Head of caudate nucleus (tissue), 42 donors: ENCODE measurements at places on chromosomes 2 and 18.

DNA sequence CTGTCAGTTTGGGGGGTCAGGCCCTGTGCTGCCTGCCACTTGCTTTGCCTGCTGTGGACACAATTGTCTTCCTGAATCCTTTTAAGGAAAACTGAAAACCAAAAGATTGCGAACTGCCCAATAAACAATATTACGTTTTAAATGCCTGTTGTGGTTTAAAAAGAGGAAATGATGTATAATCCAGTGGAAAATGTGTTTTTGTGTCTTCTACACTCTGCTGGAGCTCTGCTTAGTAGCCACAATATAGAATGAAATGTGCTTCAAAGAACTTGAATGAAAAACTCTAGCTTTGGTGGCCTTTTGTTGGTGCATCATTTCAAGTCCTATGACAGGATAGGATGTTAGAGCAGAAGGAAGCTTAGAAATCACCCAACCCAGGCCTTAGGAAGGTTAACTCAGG, 23.2 kb upstream of the CABYR start:
- no peak for DNase-seq

GRCh38 chr2:101412092-101412694, 24.9 kb upstream of the CREG2 start:
- no peak for DNase-seq

DNA sequence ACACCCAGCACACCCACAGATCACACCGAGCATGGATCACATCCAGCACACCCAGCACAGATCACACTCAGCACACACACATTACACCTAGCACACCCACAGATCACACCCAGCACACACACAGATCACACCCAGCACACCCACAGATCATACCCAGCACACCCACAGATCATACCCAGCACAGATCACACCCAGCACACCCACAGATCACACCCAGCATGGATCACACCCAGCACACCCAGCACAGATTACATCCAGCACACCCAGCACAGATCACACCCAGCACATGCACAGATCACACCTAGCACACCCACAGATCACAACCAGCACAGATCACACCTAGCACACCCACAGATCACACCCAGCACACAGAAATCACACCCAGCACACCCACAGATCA, 118.6 kb downstream of the DYSF start:
- no peak for DNase-seq

GRCh38 chr2:64649013-64649484, 4.7 kb downstream of the SERTAD2 start:
- no peak for DNase-seq

DNA sequence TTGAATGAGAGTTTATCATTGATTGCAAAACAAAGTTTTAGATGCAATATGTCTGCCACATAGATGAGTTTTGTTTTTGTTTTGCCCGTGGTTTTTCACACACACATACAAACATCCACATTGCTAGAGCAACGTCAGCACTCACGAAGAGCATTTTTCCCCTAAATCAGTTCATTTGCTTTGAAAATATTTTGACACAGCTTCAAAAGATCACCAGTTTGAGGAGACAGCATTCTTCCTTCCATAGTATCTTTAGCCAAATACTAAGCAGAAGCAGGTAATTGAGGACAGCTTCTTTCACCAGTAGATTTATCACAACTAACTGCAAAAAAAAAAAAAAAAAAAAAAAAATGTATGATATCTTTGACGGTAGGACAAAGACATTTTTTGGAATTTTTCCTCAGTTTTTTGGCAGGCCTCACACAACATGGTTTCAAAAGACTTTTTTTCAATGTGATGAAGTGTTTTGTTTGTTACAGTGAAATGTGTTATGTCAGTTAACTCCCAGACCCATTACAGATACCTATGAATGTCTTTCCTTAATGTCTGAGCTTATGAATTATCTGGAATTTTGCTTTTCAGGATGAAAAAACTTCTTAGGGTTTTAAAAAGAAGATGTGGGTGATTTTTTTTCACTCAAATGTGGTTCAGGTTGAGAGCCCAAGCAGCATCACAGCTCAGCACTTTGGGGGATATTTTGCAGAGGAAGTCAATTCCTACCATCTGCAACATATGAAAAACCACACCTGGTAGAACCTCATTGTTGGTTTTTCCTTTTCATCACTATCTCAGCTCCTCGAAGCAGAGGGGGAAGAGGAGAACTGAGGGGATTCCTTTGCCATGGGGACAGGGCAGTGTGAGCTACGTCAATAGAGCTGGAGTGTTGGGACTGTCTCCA, 31.6 kb downstream of the AOX1 start:
- no peak for DNase-seq

GRCh38 chr2:98795891-98796676, 65.2 kb upstream of the MGAT4A start:
- no peak for DNase-seq

DNA sequence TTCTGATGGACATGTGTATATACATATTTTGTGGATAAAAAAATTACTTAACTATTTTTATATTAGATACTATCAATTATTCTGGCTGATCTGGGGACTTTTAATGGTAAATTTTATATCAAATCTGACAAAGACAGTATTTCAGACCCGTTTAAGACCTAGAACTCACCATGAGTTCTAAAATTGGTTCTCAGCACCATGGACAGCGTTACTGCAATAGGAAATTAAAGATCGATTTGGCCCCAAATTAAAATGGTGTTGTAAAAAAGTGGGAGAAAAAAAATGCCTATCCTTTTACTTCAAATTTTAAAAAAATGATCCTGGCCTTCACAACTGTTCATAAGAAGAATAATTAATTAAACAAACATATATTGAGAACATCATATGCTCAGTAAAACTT, 919 bp upstream of the SCN2A start:
- DNase-seq, result no peak

GRCh38 chr2:26838121-26838906, 9.6 kb upstream of the DPYSL5 start:
- DNase-seq, result no peak

DNA sequence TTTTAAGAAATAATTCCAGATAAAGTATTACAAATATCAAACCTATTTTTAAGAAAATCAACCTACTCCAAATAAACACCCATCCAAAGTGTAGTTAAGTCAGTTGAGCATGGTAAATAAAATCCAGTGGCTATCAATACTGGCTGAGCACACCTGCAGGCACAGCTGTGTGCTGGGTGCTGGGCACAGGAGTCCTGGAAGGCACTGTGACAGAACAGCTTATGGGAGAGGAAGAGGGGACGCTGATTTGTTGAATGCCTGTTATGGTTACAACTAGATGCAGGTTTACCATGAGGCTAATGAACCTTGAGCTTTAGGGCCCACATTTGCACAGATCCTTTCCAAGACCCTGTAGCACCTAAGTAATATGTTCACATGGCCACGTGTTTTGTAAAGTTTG, 202.7 kb downstream of the MTX2 start:
- DNase-seq, result no peak

- no peak for DNase-seq
These were observed 13.7 kb upstream of the FOSL2 start for GRCh38 chr2:28378679-28379584.

DNA sequence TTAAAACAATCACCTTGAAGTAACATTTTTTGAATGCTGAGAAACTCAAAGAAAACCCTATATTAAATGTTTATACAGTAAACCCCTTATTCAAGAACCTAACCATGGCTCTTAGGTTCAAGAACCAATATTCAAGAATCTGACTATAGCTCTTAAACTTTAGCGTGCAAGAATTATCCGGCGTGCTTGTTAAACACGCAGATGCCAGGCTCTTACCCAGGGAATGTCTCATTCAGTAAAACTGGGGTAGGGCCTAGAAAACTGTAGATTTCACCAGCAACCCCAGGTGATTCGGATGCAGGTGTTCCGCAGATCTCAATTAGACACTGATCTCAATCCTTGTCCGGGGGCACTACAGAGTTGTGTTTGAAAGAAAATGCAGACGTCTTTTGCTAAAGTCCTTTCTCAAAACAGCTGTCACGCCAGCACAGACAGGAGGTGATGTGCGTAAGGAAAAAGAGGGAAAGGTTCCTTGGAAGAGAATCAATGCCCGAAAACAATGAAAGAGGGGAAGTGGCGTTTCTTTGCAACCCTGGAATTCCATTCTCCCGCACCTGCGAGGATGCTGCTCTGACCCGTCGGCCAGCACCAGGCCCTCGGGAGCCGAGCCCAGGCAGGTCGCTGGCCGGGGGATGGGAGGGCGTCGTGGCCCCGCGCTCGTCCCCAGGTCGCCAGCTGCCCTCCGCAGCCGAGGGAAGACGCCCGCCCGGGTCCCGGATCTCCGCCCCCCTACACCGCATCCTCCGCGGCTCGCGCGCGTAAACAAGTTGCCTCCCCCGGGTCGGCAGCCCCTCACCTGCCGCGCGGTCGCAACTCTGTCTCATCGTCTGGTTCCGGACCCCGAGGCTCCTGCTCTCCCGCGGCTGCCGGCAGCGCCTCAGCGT, 851 bp downstream of the EIF2AK3 start:
- peak; percentile 21 for DNase-seq

- no peak for DNase-seq
These were observed 5.7 kb upstream of the PTPRN start for GRCh38 chr2:219314804-219315468.

GRCh38 chr2:130728007-130728454, 839 bp upstream of the GPR148 start:
- no peak for DNase-seq

DNA sequence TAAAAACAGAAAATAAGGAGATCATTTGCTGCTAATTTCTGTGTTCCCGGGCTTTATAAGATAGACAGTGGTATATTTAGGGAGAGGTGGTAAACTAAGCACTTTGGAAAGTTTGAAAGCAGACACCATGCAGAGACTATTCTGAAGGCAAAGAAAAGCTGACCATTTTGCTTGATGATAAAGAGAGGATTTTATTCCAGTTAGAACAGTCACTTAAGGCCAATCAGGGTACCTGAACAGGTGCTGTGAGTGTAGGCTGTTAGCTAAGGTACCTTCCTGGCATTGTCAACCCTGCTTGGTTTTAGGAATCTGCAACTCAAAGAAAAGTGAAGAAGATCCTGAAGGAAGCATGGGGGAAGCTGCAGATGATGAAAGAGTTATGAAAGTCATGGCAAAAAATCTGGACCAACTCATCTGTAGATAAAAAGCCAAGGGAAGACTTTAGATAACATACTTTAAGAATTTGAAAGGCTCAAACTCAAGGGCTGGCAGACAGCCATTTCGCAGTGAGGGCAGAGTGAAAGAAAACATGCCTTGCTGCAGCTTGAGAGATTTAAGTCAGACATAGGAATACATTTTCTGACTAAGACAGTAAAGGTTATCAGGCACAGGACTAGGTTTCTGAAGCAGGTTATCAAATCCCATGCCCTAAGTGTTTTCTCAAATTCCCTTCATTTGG, 80.1 kb upstream of the ARL5A start:
- no peak for DNase-seq

- DNase-seq, result no peak
These were observed 7.7 kb downstream of the IGFBP5 start for GRCh38 chr2:216687646-216688045.

DNA sequence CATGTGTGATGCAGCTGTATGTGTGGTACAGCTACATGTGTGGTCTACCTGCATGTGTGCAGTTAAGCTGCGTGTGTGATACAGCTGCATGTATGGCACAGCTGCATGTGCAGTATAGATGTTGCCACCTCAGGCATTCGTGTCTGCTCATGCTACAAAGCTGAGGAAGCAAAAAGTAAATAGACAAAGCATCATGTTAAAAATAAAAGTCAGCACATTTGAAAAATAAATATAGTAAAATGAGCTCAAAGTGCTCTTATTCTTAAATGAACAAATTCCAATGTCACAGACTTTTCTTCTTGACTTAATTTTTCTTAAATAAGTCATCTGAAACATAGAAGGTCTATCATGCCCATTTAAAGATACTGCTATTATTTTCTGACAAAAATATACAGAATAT, 519.3 kb upstream of the SOX11 start:
- no peak for DNase-seq

- DNase-seq, result peak; percentile 38
These were observed 13.9 kb upstream of the SLC1A4 start for GRCh38 chr2:64975232-64975821.

- DNase-seq, result no peak
These were observed 21.5 kb upstream of the MFSD2B start for GRCh38 chr2:23988371-23988770.

DNA sequence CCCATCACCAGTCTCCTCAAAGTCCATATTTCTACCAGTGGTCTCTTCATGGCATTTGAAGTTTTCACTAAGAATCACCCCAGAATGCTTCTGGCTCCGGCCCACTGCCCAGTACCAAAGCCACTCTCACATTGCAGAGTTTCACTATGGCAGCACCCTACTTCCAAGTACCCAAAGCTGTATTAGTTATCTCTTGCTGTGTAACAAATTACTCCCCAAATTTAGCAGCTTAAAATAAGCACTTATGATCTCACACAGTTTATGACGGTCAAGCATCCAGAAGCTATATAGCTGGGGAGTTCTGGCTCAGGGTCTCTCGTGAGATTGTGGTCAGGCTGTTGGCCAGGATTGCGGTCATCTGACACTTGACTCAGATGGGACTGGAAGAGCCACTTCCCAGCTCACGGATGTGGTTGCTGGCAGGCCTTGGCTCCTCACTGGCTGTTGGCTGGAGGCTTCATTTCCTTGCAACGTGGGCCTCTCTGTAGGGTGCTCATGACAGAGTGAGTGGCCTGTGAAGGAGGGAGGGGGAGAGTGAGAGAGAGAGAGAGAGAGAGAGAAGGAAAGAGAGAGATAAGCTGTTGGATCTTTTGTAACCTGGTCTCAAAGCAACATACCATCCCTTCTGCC, 189.5 kb downstream of the CTIF start:
- no peak for DNase-seq

DNA sequence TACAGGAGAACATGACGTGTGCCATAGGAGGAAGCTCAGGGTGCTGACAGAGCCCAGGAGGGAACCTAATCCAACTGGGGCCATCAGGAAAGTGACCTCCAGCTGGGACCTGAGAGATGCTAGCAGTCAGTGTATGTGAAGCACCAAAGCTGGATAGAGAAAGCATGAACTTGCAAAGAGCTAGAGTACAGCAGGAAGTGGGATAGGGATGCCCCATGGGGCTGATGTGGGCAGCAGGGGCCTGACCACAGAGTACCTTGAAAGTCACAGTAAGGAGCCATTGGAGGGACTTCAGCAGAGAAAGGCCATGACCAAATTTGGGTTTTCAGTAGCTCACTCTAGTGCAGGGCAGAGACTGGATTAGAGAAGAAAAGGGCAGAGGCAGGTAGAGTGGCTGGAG, 91.6 kb upstream of the TTC39C start:
- DNase-seq, result no peak

DNA sequence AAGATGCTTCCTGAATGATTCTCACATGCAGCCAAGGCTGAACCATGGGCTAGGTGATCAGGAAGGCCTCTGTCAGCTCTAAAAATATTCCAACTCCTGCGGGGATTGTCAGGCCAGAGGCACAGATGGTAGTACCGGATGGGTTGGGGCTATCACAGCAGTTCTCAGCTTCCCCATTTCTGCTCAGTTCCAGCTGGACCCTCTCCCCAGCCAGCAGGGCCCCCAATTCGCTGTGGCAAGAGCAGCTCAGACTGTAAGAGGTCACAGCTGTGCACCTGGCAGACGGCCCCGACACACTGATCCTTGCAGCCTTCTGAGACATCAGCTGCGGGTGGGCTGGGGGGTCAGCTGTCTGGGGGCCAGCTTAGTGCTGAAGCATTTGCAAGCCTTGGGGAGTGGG, 43.6 kb upstream of the TCF7L1 start:
- no peak for DNase-seq
